ENCODE measurements at places on chromosomes 13 and 19. TPM values are rescaled to one million over a fixed set of nuclear protein-coding genes. Genes with fewer than 3 reads are reported as not detected.
A peak's percentile ranks its signal among the peaks of the same experiment; 100 is the strongest.

DNA sequence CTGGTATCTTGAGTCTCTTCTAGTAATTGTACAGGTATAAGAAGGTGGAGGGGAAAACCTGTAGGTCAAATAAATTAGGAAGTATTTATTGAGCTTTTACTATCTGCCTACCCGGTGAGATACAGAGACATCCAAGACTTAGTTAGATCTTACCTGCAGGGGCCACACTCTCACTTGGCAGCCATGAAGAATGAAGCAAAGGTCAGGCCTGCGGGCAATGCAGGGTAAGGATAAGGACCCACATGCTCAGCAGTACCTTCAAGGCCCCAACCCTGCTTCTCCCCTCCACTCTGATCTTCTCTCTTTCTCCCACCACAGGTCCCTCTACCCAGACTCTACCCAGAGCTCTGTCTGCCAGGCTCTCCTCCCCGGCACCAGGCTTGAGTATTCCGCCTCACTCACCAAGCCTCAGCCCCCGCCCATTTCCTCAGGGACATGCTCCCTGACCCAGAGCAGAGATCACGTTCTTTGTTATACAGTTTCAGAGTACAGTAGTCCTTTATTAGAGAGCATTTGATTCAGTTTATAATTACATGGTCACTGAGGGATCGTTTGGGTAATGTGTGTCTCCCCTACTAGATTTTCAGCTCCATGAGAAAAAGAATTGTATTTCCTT, 18.9 kb upstream of the CLDN10 start:
- H3K36me3 ChIP-seq: no peaks in the 10 kb centered on the region
- no peak for DNase-seq
- H3K4me1 ChIP-seq: no peaks in the 10 kb centered on the region
- H3K4me3 ChIP-seq: no peak overlapping the region

- no peak overlapping the region for H3K27ac ChIP-seq
- DNase-seq: no peak
- H3K27me3 ChIP-seq: peaks cover 10% of the 10 kb centered on the region
- H3K4me1 ChIP-seq: no peaks in the 10 kb centered on the region
- no peaks in the 10 kb centered on the region for H3K36me3 ChIP-seq
Measured at GRCh38 chr13:21717817-21718216, 46.9 kb downstream of the FGF9 start.

DNA sequence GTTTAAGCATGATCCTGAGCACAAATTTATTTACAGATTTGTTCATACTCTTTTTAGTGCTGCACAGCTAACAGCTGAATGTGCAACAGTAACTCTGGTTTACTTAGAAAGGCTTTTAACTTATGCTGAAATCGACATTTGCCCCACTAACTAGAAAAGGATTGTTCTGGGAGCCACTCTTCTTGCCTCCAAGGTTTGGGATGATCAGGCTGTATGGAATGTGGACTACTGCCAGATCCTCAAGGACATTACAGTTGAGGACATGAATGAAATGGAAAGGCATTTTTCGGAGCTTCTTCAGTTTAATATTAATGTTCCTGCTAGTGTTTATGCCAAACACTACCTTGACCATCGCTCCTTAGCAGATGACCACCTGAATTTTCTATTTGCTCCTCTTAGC, 16.0 kb downstream of the ZNF100 start:
- no peak overlapping the region for H3K27ac ChIP-seq
- H3K4me1 ChIP-seq: peaks cover 4% of the 10 kb centered on the region
- no peak for DNase-seq
- no peaks in the 10 kb centered on the region for H3K27me3 ChIP-seq
- H3K4me3 ChIP-seq: no peak overlapping the region

The ATP4A gene
- not detected for total RNA-seq

- H3K4me3 ChIP-seq: peak overlapping the region; percentile 4
- H3K4me1 ChIP-seq: peaks cover 22% of the 10 kb centered on the region
- DNase-seq: peak; percentile 12
- no peaks in the 10 kb centered on the region for H3K27me3 ChIP-seq
Measured at GRCh38 chr13:94559222-94559795, 36.6 kb downstream of the TGDS start.

GRCh38 chr19:24073807-24074206, 13.2 kb upstream of the ZNF254 start:
- no peak overlapping the region for H3K27ac ChIP-seq
- no peaks in the 10 kb centered on the region for H3K4me1 ChIP-seq
- no peak overlapping the region for H3K4me3 ChIP-seq
- no peak for DNase-seq
- H3K36me3 ChIP-seq: peaks cover 47% of the 10 kb centered on the region
- H3K27me3 ChIP-seq: no peaks in the 10 kb centered on the region
